ENCODE measurements at places on chromosomes 12 and 14.
A peak's percentile ranks its signal among the peaks of the same experiment; 100 is the strongest.

DNA sequence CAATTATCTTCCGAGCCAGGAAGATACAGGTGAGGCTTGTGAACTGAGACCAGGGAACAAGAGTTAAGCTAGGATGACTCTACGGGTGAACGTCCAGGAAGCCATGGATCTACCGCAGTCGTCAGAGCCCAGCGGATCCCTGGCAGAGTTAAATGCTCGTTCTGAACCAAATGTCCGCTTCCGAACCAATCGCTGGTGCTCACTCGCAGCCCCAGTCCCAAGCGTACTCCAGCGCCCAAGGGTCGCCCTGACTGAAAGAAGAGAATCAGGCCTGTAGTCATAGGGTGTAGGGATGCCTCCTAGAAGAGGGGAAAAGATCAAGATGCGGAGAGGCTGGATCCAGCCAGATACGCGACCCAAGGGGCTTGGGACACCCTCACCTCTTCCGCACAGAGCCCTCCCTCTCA is 283 bp downstream of the VIPAS39 start:
- no peak for DNase-seq

GRCh38 chr12:49961111-49961922 is at the start of gene AQP5:
AQP5 (plus strand) TSS chr12:49961872; CDS start chr12:49962018, 146 bp downstream.
- DNase-seq = peak; percentile 40

GRCh38 chr14:21668377-21668776 is 5.2 kb downstream of the OR4E1 start:
- DNase-seq = no peak

DNA sequence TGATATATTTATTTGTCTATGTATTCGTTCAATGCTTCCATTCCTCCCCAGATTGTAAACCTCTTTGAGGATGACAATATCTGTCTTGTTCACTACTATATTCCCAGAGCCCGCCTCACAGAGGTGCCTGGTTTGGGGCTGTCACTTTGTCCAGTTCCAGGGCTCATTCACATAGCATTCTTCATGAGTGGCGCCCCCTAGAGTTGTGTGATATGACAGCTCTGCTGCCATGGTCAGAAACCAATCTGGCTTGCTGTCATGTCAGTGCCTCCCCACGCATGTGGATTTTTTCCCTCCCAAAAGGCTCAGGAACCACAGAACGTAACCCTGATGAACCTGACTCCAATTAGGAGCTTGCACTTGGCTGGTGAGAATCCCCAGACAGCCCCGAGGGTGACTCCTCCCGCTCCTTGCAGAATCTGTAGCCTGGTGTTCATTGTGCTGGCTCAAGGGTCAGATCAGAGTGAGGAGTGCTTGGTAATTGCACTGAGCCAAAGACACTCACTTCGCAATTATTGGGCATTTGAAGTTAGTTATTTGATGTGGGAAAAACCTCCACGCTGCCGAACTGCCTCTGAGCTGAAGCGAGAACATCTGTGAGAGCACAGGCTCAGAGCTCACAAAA is 145.5 kb downstream of the PTPN11 start:
- DNase-seq = no peak

GRCh38 chr12:38639625-38640024 is 265.8 kb downstream of the CPNE8 start:
- DNase-seq = no peak

DNA sequence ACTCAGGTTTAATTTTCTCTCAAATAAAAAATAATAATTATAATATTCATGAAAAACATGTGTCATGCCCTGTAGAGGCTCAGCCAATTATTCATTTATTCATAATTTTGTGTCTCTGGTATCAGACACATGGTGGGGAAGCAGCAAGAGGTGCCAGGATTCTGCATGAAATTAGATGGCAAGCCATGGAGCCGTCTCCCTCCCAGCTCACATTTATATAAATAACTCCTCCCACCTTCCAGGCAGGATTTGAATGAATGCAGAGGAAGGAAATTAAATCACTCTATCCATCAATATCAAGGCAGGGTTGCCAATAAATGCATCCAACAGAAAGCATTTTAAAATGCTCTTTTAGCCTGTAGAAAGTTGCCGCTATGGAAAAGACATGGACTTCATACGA is 98.1 kb downstream of the PTPRR start:
- no peak for DNase-seq

DNA sequence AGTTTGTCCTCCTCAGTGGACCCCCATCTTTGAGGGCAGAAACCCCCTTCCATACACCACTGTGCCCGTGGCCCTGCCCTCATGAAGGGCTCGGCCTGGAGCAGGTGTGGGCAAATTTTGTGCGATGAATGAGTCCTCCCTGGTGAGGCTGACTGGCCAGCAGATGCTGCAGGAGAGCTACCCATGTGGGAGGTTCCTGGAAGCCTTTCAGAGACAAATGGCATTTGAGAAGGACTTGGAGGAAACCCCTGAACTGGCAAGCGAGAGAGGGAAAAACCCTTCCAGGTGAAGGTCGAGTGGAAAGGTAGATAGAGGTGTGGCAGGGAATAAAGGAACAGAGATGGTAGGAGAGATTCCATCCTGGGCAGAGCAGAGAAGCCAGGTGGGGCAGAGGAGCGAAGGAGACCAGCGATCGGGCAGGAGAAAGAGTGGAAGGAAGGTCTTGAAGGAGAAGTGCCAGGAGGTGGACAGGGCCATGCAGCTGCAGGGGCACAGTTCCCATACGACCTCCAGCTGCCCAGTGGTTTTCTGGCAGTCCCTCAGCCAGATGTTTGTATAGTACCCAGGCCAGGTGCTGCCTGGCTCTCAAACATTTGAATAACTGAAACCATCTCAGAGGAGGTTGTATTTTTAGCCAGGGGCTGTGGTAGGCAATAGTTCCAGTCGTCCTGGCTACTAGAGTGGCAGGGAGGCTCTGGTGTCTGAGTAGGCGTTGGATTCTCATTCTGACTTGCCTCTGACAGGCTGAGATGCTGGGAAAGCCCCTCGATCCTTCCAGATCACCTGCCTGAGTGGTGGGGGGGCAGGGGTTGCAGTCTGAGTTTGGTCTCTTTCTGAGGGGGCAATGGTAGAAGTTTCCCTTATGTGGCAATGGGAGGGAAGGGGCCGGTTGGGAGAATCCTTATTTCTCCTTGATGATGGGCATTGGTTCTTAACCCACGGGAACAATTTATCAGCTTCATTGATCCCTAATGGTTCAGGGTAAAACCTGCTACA is 40.1 kb downstream of the FBXL14 start:
- peak; percentile 87 for DNase-seq

GRCh38 chr14:105899071-105899641 is 372.8 kb downstream of the TMEM121 start:
- DNase-seq = no peak

- DNase-seq = peak; percentile 84
Observed at GRCh38 chr14:69354383-69355153, 43.5 kb downstream of the ERH start.

DNA sequence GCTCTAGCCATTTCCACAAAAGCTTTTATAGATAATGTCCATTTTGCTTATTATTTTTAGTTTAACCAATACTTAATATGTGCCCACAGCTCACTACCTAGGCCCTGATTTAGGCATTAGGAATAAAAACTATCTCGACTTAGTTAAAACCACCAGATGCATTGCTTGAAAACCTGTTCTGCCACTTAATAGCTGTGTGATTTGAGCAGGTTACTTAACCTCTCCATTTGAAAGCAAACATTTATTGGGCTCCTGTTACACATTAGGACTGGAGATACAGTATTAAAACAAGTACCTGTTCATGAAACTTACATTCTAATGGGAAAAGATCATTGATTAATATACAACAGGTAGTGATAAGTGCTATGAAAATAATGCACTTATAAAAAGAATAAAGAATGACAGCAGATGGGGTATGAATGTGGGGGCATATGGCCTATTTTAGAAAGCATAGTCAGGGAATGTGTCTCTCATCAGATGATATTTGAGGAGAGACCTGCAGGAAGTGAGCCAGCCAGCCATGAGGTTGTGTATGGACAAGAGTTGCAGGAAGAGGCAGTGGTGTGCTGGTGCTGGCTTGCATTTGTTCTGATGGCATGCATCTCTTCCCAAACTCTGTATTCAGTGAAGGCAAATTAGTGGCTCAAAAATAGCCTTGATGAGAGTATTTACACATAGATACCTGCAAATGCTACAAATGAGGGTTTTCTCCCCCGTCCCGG is 34.3 kb downstream of the NOPCHAP1 start:
- DNase-seq = no peak

GRCh38 chr12:105462831-105463230 is 132.3 kb downstream of the C12orf75 start:
- DNase-seq = no peak

DNA sequence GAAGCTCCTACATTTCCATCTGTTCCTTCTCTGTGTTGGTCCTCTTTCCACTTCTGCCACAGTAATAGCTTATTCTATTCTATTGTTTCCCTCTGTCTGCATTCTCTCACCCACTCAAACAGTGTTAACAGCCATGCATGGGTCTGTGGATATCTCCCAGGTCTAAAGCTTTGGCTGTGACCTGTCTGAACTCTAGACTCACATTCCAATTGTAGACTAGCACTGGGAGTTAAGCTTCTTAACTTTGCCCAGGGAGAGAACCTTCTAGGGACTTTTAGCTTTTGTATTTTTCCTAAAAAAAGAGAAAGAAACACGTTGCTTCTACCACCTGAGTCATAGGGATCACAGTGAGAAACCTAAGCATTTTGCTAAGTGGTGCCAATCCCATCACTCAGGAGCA is 36.7 kb downstream of the PTPRR start:
- no peak for DNase-seq

- no peak for DNase-seq
Observed at GRCh38 chr14:72613231-72613974, 280.5 kb downstream of the DPF3 start.

- no peak for DNase-seq
Observed at GRCh38 chr12:92485351-92486348, 217.1 kb upstream of the PLEKHG7 start.

Measured in GM20000 (cell line).